ENCODE measurements at places on chromosomes 3 and 15. TPM values are rescaled to one million over a fixed set of nuclear protein-coding genes. Genes with fewer than 3 reads are reported as not detected.

The ONECUT1 gene
- not detected for total RNA-seq

DNA sequence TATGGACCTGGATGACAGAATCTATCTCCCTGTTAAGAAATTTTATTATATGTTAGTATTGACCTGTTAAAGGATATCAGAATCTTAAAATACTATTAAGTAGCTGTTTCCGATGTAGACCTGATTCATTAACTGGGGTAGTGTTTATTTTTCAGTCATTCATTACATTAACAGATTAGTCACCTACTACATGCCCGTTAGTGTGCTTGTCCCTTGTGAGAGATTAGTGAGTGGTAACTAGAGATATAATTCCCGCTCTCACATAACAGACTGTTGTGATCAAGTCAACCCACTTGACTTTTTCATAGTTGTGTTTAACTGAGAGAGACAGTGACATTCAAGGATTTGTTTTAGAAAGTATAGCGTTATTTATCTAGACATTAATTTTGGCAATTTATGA, 166.8 kb downstream of the TCF12 start:
- H3K4me1 ChIP-seq = no peaks in the 10 kb centered on the region
- no peaks in the 10 kb centered on the region for H3K27me3 ChIP-seq
- H3K4me3 ChIP-seq = no peak overlapping the region
- DNase-seq = no peak
- H3K27ac ChIP-seq = no peak overlapping the region

DNA sequence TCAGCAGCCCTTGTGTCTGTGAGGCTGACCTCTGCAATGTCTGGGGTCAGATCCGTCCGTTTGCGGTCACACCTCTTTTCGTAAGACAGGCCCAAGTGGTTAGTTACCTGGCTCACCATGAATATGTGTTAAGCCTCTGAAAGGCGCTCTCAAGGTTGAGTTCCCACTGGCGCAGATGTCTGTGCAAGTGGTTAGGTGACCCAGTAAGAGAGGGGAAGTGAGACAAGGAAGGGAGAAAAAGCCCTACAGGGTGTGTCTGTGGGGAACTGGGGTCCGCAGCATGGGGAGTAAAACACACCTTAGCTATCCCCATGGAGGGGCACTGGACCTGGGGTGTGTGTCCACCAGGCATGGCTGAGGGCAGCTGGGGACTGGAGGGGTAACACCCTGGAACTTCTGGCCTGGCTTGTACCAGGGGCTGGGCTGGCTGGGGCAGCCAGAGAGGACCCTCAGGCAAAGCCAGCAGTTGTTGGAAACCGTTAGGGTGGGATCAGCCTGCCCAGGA, 391.6 kb upstream of the PROK2 start:
- no peak overlapping the region for H3K27ac ChIP-seq
- DNase-seq = no peak

The A4GNT gene
- not detected for total RNA-seq

GRCh38 chr3:143245692-143246091, 126.1 kb downstream of the CHST2 start:
- no peak overlapping the region for H3K4me3 ChIP-seq
- no peak overlapping the region for H3K27ac ChIP-seq
- no peaks in the 10 kb centered on the region for H3K36me3 ChIP-seq
- no peaks in the 10 kb centered on the region for H3K27me3 ChIP-seq

DNA sequence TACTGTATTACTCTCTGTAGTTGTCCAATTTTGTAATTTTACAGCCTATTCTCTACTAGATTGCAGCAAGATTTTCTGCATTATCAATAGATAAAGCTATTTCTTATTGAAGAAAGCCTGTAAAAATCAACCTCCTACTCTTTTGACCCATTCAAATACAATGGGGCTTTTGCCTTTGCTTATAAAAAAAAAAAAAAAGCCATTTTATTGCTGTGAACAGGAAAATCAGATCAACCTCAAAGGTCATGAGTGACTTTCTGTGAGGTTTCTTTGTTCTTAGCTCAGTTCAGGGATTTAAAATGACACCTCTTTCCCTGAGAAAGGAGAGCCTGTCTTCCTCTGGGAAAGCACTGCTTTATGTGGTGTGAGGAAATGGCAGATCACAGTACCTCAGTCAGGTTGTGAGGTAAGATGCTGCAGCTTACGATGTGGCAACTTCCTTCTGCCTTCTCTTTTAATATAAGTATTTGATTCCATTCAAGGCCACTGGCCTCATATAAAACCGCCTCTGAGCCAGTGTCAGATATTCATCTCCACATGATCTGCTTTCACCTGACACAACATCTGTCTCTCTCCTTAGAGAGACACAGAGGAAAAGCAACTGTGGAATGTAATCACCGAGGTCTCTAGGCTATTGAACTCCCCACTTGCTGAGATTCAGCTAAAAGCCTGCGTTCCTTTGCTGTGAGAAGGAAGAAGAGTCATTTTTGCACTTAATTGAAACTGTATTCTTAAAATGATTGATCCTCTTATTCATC, 161.5 kb upstream of the MB21D2 start:
- no peak overlapping the region for H3K27ac ChIP-seq
- no peak for DNase-seq
- no peaks in the 10 kb centered on the region for H3K36me3 ChIP-seq

DNA sequence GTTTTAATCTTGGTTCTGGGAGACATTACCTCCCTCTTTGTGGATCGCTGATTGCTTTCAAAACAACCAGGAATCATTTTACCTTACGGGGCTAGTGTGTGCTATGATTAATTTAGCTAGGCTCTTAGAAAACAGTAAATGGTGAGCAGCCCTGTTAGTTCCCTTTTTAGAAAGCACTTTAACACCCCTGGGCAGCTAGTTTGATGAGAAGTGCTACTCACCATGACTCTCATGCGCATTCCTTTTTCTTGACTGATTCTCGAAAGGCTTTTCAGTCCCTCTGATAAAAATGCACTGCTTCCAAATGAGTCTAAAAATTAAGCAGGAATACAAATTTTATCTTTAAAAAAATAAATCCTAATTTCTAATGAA, 75.3 kb upstream of the LEKR1 start:
- peaks cover 4% of the 10 kb centered on the region for H3K4me1 ChIP-seq
- H3K4me3 ChIP-seq = no peak overlapping the region
- no peaks in the 10 kb centered on the region for H3K27me3 ChIP-seq
- H3K36me3 ChIP-seq = no peaks in the 10 kb centered on the region
- peak overlapping the region; percentile 88 for H3K27ac ChIP-seq

- no peak overlapping the region for H3K4me3 ChIP-seq
- no peak overlapping the region for H3K27ac ChIP-seq
- H3K36me3 ChIP-seq = no peaks in the 10 kb centered on the region
- H3K27me3 ChIP-seq = peaks cover 32% of the 10 kb centered on the region
Measured at GRCh38 chr15:28100516-28101195, 1.5 kb upstream of the OCA2 start.

The GOLGA6A gene
- total RNA-seq = not detected

The NR2E3 gene
- total RNA-seq = 0.77 TPM

The CMC1 gene
- 5.4 TPM for total RNA-seq

GRCh38 chr3:123618768-123619484, 34.1 kb upstream of the HACD2 start:
- H3K4me1 ChIP-seq = peaks cover 32% of the 10 kb centered on the region
- H3K4me3 ChIP-seq = peak overlapping the region; percentile 25
- no peaks in the 10 kb centered on the region for H3K27me3 ChIP-seq
- peak overlapping the region; percentile 6 for H3K27ac ChIP-seq
- peaks cover 14% of the 10 kb centered on the region for H3K36me3 ChIP-seq
- peak; percentile 94 for DNase-seq

DNA sequence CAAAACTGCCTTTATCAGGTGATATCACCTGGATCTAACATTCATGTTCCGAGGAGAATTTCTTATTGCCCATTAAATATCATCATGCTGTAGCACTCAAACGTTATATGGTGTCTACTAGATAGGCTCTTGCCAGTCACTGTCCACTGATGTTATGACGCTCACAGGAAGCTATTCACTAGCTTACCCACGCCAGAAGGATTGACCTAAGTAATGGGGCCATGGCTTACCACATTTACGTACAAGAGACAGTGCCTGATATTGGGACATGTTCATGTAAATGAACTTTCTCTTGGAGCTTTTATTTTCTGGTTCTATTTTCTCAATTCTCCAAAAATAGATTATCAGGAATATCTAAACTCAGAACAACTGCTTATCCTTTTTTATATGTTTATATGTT, 91.7 kb upstream of the NAALADL2 start:
- H3K4me3 ChIP-seq = no peak overlapping the region
- H3K36me3 ChIP-seq = no peaks in the 10 kb centered on the region
- no peak overlapping the region for H3K27ac ChIP-seq

DNA sequence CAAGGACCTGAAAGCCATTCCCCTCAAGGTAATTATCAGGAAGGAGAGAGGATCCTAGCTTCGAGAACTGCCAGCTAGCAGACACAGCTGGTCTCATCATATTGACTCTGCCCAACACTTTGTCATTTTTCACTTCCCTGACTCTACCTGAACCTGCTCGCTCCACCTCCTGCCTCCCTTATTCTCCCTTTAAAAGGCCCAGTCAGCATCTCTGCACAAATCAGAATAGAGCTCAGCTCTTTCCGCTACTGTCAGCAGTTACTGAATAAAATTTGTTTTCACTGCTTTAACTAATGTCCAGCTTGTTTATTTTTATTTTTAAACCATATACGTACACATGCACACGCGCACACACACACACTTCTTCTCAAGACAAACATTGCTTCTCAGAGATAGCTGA, 57.2 kb upstream of the MCF2L2 start:
- no peak overlapping the region for H3K27ac ChIP-seq
- DNase-seq = no peak
- no peaks in the 10 kb centered on the region for H3K4me1 ChIP-seq
- H3K4me3 ChIP-seq = no peak overlapping the region
- H3K27me3 ChIP-seq = peaks cover 2% of the 10 kb centered on the region
- no peaks in the 10 kb centered on the region for H3K36me3 ChIP-seq

The ZPLD1 gene
- total RNA-seq = 0.17 TPM

GRCh38 chr3:14407203-14407602, 4.8 kb downstream of the SLC6A6 start:
- no peaks in the 10 kb centered on the region for H3K27me3 ChIP-seq
- H3K4me3 ChIP-seq = no peak overlapping the region
- no peaks in the 10 kb centered on the region for H3K36me3 ChIP-seq
- peaks cover 13% of the 10 kb centered on the region for H3K4me1 ChIP-seq
- no peak for DNase-seq
- H3K27ac ChIP-seq = no peak overlapping the region

DNA sequence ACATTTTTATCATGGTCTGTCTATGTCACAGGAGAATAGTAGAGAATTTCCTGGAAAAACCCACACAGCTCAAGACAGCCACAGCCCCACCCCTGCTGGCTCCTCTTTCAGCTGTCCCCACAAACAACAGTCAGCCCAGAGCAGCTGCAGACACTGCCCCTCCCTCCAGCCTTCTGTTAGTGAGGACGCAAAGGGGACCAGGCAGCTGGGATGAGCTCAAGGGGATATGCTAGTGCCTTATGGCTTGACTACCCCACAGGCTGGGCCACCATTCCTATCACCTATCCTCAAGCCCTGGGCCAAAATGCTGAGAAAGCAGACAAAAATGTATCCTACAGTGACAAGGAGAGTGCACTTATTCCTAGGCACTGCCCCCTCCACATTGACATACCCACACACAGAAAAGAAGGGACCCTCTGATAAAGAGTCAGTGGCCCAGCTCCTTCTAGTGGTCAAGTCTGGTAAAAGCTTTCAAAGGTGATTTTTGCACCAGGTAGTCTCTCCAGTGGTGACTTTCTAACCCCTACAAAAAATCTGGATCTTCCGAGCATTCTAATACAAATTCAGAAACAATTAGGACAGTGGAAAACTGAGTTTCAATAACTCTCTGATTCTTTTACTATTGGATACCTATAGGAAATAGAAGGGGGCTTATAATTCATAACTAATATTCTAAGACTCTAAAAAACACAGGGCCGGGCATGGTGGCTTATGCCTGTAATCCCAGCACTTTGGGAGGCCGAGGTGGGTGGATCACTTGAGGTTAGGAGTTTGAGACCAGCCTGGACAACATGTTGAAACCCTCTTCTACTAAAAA, 3.0 kb upstream of the MAP1A start:
- DNase-seq = peak; percentile 33
- H3K27ac ChIP-seq = peak overlapping the region; percentile 81
- no peaks in the 10 kb centered on the region for H3K27me3 ChIP-seq

- DNase-seq = peak; percentile 30
- no peaks in the 10 kb centered on the region for H3K27me3 ChIP-seq
- no peaks in the 10 kb centered on the region for H3K36me3 ChIP-seq
- no peak overlapping the region for H3K27ac ChIP-seq
Measured at GRCh38 chr3:23258110-23258509, 55.0 kb downstream of the UBE2E2 start.

The SNX4 gene
- 28.8 TPM for total RNA-seq

The TYRO3 gene
- 9.8 TPM for total RNA-seq

DNA sequence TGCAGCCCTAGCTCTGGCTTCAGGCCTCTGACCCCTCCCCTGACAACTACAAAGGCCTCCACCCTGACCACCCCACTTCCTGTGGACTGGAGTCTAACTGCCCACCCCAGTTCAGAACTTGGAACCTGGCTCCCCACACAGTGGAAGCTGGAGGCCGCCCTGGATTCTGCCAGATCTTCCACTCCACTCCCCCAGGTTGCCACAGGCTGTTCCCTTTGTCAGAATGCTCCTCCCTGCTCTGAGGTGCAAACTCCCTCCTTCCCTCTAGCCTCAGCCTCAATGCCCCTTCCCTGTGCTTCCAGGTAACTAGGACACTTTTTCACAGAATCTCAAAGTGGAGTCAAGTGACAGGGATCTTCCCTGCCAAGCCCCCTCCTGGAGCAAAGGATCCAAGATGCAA, 62.8 kb upstream of the TMEM115 start:
- no peak overlapping the region for H3K27ac ChIP-seq
- DNase-seq = no peak
- H3K36me3 ChIP-seq = no peaks in the 10 kb centered on the region
- H3K27me3 ChIP-seq = no peaks in the 10 kb centered on the region
- no peaks in the 10 kb centered on the region for H3K4me1 ChIP-seq
- no peak overlapping the region for H3K4me3 ChIP-seq

DNA sequence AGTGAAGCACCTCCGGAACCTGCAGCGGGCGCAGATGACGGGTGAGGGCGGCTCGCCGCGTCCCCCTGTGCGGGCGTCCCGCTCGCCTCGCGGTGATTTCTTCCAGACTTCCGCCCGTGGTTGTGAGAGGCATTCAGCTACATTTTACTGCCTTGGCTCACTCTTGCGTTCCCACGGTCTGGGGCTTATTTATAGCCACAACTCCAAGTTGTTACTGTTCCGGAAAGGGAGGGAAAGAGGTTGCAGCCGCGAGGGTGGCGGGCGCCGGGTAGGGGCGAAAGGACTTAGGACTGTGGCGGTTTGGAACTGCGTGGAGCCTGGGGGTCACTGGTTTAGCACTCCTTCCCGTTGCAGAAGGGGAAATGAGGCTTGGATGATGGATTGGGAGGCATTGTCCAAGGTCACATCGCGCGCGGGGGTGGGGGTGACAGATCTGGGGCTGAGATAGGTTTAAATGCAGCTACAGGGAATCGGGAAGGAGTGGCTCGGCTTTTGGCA, 1.1 kb downstream of the HES1 start:
- peak; percentile 63 for DNase-seq
- peak overlapping the region; percentile 42 for H3K4me3 ChIP-seq
- H3K27ac ChIP-seq = peak overlapping the region; percentile 47
- peaks cover 24% of the 10 kb centered on the region for H3K27me3 ChIP-seq
- H3K36me3 ChIP-seq = no peaks in the 10 kb centered on the region
